ENCODE measurements at places on chromosomes 5 and 9. TPM values are rescaled to one million over a fixed set of nuclear protein-coding genes. Genes with fewer than 3 reads are reported as not detected.

Gene PHF24
- total RNA-seq, result 0.57 TPM

GRCh38 chr5:159290741-159291140, 27.7 kb downstream of the UBLCP1 start:
- no peaks in the 10 kb centered on the region for H3K36me3 ChIP-seq
- H3K4me1 ChIP-seq, result no peaks in the 10 kb centered on the region
- H3K27ac ChIP-seq, result no peak overlapping the region

Gene OR1N2
- not detected for total RNA-seq

DNA sequence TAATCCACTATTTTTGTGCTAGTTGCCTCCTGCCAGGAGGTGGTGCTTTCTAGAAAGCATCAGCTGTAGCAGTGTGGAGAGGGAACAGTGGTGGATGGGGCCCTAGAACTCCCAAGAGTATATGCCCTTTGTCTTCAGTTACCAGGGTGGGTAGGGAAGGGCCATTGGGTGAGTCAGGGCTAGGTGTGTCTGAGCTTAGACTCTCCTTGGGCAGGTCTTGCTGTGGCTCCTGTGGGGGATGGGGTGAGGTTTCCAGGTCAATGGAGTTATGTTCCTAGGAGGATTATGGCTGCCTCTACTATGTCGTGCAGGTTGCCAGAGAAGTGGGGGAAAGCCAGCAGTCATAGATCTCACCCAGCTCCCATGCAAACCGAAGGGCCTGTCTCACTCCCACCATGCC, 11.3 kb upstream of the ADAMTS12 start:
- no peak for DNase-seq
- H3K27ac ChIP-seq, result no peak overlapping the region
- H3K27me3 ChIP-seq, result no peaks in the 10 kb centered on the region
- no peaks in the 10 kb centered on the region for H3K36me3 ChIP-seq

Gene HSPB3
- 1.5 TPM for total RNA-seq

GRCh38 chr9:76667521-76667957, 96.7 kb upstream of the PCA3 start:
- H3K27ac ChIP-seq, result no peak overlapping the region
- H3K36me3 ChIP-seq, result peaks cover 3% of the 10 kb centered on the region
- H3K4me3 ChIP-seq, result no peak overlapping the region
- DNase-seq, result no peak
- H3K27me3 ChIP-seq, result no peaks in the 10 kb centered on the region

- no peaks in the 10 kb centered on the region for H3K27me3 ChIP-seq
- H3K36me3 ChIP-seq, result no peaks in the 10 kb centered on the region
- H3K27ac ChIP-seq, result no peak overlapping the region
- H3K4me1 ChIP-seq, result no peaks in the 10 kb centered on the region
- no peak for DNase-seq
These were observed 54.9 kb downstream of the MTX3 start for GRCh38 chr5:79936002-79936645.
